Left cardiac atrium (tissue), 4 donors: ENCODE measurements at places on chromosomes 5 and 9. TPM values are rescaled to one million over a fixed set of nuclear protein-coding genes. Genes with fewer than 3 reads are reported as not detected.

The GABRA6 gene
- not detected for total RNA-seq

The CD180 gene
- 1.6 TPM for total RNA-seq

The PCDHGA3 gene
- 5.0 TPM for total RNA-seq

The NSG2 gene
- total RNA-seq: 0.63 TPM

The ACER2 gene
- 3.0 TPM for total RNA-seq

The DMRT2 gene
- total RNA-seq: 0.68 TPM

The IL13 gene
- not detected for total RNA-seq

The ISOC1 gene
- total RNA-seq: 103 TPM

The GABRP gene
- total RNA-seq: 0.38 TPM

The PLAC8L1 gene
- total RNA-seq: not detected

The PLEKHG4B gene
- total RNA-seq: 0.06 TPM

The ADAMTS19 gene
- total RNA-seq: 2.4 TPM

The FOXD4L5 gene
- total RNA-seq: not detected

The NR3C1 gene
- 51.7 TPM for total RNA-seq

The GAS1 gene
- 33.5 TPM for total RNA-seq

The GLIPR2 gene
- total RNA-seq: 14.7 TPM
